ENCODE measurements at places on chromosomes 3 and 15. TPM values are rescaled to one million over a fixed set of nuclear protein-coding genes. Genes with fewer than 3 reads are reported as not detected.

DNA sequence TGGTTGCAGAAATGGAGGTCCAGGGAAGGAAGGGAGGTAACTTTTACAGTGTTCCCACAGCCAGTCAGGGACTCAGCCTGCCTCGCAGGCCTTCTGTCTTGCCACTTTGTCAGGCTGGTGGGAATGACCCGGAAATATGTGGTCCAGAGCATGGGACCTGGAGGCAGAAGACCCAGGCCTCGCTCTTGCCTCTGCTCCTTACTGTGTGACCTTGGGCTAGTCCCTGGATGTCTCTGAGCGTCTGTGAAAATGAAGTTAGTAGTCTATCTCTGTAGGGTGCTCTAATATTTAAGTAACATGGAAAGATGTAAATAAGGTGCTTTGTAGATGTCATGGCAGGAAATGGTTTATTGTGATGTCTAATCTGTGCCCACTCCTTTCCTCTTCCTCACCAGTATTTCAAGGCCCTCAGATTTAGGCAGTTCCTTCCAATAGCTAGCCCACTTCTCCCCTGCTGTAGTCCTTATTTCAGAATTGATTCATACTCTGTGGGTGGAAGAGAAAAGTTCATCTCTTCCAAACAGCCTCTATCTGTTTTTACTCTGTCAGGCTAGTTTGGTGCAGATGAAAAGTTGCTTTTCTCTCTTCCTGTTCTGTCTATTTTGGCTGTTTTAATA is 9.1 kb downstream of the CORO2B start:
- DNase-seq, result no peak

GRCh38 chr3:101813817-101814440 is 34.9 kb downstream of the NXPE3 start:
- no peak for DNase-seq

The NUDT16 gene
- total RNA-seq, result 13.1 TPM

DNA sequence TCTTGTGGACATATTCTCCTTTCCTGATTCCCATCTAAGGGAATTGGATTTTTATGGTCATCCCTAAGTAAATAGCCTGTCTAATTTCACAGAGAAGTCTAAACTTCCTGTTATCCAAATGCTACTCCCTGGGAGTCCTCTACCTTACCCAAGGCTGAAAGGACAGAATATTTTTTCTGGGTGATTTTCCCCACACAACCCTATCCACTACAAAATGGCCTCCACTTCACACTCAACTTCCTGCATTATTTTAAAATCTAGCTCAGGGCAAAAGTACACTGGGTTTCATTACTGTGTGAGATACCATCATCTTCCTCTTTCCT is 77.5 kb upstream of the ABI3BP start:
- no peak for DNase-seq

- DNase-seq, result no peak
Measured at GRCh38 chr3:134576426-134576825, 74.4 kb downstream of the KY start.

DNA sequence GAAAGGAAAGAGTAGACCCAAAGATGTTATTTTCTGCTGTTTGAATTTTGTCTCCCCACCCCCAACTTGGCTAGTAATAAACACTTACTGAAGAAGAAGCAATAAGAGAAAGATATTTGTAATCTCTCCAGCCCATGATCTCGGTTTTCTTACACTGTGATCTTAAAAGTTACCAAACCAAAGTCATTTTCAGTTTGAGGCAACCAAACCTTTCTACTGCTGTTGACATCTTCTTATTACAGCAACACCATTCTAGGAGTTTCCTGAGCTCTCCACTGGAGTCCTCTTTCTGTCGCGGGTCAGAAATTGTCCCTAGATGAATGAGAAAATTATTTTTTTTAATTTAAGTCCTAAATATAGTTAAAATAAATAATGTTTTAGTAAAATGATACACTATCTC is 21.6 kb downstream of the CLDN18 start:
- DNase-seq, result no peak

GRCh38 chr3:114122027-114122709 is 56.7 kb downstream of the DRD3 start:
- peak; percentile 51 for DNase-seq

The VGLL3 gene
- total RNA-seq, result 8.4 TPM

DNA sequence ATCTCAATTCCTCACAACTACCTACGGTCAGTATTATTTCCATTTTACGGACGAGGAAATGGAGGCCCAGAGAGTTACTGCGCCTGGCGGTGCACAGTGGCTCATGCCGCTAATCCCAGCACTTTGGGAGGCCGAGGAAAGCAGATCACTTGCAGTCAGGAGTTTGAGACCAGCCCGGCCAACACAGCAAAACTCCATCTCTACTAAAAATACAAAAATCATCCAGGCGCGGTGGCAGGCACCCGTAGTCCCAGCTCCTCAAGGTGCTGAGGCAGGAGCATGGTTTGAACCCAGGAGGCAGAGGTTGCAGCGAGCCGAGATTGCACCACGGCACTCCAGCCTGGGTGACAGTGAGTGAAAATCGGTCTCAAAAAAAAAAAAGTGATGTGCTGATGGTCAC is 187.3 kb downstream of the XXYLT1 start:
- DNase-seq, result no peak

The IL16 gene
- not detected for total RNA-seq

The ZBTB47 gene
- 2.5 TPM for total RNA-seq

The ASB14 gene
- not detected for total RNA-seq

DNA sequence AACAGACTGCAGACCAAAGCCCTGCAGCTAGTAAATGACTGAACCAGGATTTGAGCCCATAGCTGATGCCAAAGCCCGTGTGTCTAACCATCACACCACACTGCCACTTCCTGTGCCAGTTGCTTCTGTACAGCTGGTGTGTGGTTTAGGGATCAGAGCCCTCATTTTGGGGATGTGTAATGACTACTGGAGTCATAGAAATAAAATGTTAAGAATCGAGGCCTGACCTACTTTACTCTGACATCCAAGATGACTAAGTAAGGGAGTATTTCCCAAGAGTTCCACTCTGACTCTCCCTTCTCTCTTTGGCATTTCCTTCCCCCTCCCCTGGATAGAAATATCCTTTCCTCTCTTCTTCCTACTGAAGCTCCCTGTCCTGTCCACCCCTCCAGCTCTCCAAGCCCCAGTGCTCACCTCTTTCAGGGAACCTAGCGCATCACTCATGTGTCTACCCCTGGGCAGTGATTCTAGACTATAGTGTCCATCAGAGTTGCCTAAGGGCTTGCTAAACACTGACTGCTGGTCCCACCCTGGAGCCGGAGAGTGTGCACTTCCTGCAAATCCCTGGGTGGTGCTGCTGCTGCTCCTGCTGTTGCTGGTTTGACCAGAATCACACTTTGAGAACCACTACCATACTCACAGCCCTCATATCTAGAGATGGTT is 53.8 kb downstream of the MGLL start:
- DNase-seq, result peak; percentile 96

- no peak for DNase-seq
Measured at GRCh38 chr3:181555681-181556080, 156.0 kb upstream of the SOX2 start.

- no peak for DNase-seq
Measured at GRCh38 chr3:153349108-153349499, 187.1 kb downstream of the RAP2B start.

DNA sequence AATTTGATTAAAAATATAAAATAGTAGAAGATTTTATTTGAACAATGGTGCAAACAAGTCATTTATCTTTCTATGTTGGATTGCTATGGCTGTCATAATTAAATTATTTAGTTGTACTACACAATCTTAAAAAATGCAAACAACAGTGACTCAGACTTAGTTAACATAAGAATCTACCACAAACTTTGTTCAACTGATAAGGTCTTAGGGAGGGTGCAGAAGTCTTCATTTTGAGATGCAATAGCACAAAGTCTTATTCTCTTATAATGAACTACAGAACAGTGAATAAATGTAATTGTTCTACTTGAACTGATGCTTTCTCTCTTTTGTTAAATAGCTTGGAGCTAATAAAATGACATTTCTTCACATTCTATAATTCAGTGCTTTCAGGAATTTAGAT is 482.8 kb upstream of the NAALADL2 start:
- DNase-seq, result no peak

The CYP8B1 gene
- total RNA-seq, result not detected

- DNase-seq, result no peak
Measured at GRCh38 chr3:133836497-133837158, 31.0 kb downstream of the SRPRB start.

DNA sequence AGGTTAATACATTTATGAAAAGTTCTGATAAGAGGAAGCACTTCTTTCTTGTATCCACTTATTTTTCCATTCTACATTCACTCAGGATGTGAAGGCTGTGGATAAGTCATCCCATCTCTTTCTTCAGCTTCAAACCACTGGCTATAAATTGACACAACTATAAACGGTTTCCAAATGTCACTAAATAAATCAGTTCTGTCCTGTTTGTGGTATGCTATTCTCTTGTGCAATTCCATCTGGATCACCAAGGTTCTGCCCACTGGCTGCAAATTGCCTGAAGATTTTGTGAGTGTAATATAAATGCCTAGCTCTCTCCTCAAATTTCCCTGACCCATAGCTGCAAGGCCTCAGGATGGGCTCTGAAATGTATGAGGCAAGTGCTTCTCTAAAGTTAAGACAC is 7.1 kb upstream of the LMOD3 start:
- DNase-seq, result no peak

Data from Daoy (cell line).